Neural crest cell (in vitro differentiated cells): ENCODE measurements at places on chromosomes 12 and 14. TPM values are rescaled to one million over a fixed set of nuclear protein-coding genes. Genes with fewer than 3 reads are reported as not detected.

The CPNE6 gene
- total RNA-seq = not detected in 2 replicates

The KRT6C gene
- not detected in 2 replicates for total RNA-seq

DNA sequence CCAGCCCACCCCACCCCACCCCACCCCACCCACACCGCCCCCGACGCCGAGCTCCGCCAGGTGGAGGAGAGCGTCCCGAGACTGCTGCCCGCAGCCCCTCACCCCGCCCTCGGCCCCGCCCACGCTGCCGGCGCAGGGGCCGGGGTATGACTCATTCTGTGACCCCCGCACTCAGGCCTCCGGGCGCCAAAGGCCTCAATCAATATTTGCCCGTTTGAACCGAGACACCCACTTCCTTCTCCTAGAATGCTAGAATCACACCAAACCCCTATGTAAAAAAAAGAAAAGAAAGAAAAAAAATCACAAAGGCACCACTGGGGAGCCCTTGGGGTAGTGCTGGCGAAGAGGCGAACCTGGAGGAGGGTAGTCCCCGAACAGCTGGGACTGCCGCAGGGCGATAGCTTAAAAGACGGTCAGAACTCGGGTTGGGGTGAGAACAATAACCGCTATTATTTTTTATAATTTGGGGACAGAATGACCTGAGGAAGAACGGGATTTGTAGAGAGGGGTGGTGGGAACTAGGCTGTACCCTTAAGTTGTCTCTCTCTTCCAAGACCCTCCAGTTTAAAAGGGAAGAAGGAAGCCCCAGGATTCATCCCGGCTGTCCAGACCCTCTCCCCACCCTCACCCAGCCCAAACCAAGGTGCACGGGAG, 894 bp downstream of the KRT8 start:
- peak; percentile 44 for DNase-seq

DNA sequence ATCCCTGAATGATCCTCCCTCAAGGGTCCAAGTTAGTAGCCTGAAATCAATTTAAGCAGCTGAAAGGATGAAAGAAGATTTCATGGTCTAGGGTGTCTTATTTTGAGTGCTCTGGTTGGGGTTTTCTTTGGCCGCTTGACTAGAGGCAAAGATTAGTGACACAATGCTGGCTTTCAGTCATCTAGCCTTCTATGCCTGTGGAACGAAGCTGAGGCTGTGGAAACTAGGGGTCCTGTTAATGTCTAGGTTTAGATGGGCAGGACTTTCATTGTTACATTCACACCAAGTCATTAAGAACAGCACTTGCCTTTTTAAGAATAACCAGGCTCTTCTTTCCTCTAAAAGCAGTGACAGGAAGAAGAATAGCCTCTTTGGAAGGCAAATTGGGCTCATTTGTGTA, 253.8 kb upstream of the E2F7 start:
- no peak for DNase-seq

- no peak for DNase-seq
Observed at GRCh38 chr12:64178122-64178521, 44.0 kb downstream of the KICS2 start.

DNA sequence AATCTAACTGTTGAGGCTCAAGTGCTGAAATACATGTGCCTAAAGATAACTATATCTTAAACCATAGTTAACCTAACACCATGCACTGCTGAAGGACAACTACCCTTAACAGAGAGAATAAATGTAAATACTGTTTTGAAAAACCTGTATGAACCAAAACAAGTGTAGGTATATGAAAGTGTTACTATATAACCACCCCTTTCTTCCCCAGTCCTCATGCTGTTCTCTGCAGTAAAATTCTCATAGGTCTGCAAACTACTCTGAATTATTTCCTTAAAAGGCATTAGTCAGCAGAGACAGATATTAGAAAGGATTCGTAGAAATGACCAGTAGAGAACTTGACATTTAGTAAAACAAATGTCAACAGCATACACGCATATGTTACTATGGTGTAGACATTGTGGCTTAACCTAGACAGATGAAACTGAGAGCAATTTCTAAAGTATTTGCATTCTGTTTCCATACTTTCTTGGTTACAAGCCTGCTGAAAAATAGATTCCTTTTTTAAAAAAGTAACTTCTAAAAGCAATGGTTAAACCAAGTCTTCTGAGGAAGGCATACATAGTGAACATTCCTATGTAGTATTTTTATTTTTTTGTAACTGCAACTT, 13.9 kb downstream of the CSRP2 start:
- no peak for DNase-seq

DNA sequence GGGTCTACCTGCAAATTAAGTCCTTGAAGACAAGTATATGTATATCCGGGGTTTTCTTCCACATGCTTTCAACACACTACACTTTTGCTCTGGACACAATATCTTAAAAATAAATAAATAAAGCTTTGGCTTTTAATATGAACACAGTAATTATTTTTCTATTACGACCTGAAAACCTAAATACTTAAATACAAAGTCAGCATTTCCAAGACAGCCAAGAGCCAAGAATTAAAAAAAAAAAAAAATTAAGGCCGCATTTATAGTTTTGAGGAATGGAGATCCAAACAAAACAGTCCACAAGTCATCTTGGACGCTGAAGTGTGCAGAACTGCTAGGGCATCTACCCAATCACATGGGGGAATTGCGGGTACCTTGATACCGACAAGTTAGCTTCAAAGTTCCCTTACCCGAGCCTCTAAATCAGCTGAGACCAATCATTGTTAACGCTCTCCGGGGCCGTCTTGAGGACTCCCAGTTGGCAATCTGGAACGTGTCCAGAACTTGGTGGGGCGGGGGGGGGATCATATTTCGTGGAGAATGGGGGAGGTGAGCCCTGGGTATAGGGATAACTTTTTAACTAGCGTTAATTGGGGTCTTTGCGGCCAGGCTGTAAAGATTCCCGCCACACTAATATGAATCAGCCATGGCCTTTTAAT, 731 bp upstream of the PCNX4 start:
- DNase-seq = no peak
